ENCODE measurements at places on chromosomes 6 and 20. TPM values are rescaled to one million over a fixed set of nuclear protein-coding genes. Genes with fewer than 3 reads are reported as not detected.

C6orf132 gene
- total RNA-seq = 0.03 TPM

- peaks cover 2% of the 10 kb centered on the region for H3K36me3 ChIP-seq
- peak overlapping the region; percentile 80 for H3K4me3 ChIP-seq
- peak overlapping the region; percentile 85 for H3K27ac ChIP-seq
- no peaks in the 10 kb centered on the region for H3K27me3 ChIP-seq
These were observed 94.0 kb downstream of the CD83 start for GRCh38 chr6:14211562-14211942.

CCN6 gene
- not detected for total RNA-seq

- no peaks in the 10 kb centered on the region for H3K27me3 ChIP-seq
- H3K27ac ChIP-seq = peak overlapping the region; percentile 57
- DNase-seq = no peak
- no peak overlapping the region for H3K4me3 ChIP-seq
These were observed 16.2 kb downstream of the FKBP1A start for GRCh38 chr20:1376408-1377270.

EFCAB8 gene
- 1.0 TPM for total RNA-seq

GRCh38 chr6:137358273-137358672 is 135.9 kb downstream of the OLIG3 start:
- DNase-seq = no peak
- H3K4me1 ChIP-seq = peaks cover 14% of the 10 kb centered on the region
- peaks cover 5% of the 10 kb centered on the region for H3K27me3 ChIP-seq
- no peak overlapping the region for H3K4me3 ChIP-seq
- H3K27ac ChIP-seq = no peak overlapping the region

CLDN20 gene
- total RNA-seq = not detected

- peak overlapping the region; percentile 56 for H3K4me3 ChIP-seq
- peak overlapping the region; percentile 92 for H3K27ac ChIP-seq
- DNase-seq = no peak
These were observed 75.8 kb upstream of the MRPS10 start for GRCh38 chr6:42293386-42293977.

DNA sequence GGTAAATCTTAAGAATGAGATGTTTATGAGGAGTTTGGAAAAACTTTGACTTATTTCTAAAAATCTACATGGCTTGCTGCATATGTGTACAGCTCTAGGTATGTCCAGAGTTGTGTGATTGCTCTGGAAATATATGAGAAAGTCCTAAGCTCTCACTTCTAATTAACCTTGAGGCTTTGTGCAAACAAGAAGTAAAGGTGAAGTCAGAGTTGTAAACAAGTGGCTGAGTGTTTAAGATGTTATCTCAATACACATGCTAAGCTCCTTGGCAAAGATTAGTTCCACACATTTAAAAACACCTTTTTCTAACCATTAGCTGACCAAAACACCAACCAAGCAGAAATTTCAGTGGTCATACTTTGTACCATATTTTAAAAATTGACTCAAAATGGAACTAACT is 684.2 kb downstream of the HTR1B start:
- no peak overlapping the region for H3K27ac ChIP-seq
- H3K4me1 ChIP-seq = no peaks in the 10 kb centered on the region
- H3K4me3 ChIP-seq = no peak overlapping the region
- no peaks in the 10 kb centered on the region for H3K36me3 ChIP-seq

- H3K27me3 ChIP-seq = no peaks in the 10 kb centered on the region
- DNase-seq = no peak
- H3K27ac ChIP-seq = no peak overlapping the region
- peaks cover 24% of the 10 kb centered on the region for H3K36me3 ChIP-seq
- H3K4me1 ChIP-seq = peaks cover 1% of the 10 kb centered on the region
These were observed 51.0 kb downstream of the STX7 start for GRCh38 chr6:132461958-132462357.

DNA sequence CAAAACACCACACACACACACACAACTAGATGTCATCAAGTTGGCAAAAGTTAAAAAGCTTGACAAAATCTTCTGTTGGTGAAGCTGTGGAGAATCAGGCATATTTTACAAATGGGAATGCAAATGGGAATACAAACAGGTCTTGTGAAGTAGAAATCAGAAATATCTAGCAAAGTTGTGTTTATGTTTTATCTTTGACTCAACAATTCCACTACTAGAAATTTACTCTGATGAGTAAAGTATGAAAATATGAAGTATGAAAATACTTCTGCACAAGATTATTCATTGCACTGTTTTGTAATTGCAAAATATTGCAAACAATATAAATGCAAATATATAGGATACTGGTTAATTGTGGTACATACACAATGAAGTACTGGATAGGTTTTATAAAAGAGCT is 1166.0 kb upstream of the GJE1 start:
- DNase-seq = no peak
- no peaks in the 10 kb centered on the region for H3K27me3 ChIP-seq
- H3K27ac ChIP-seq = no peak overlapping the region
- H3K4me3 ChIP-seq = no peak overlapping the region

DNA sequence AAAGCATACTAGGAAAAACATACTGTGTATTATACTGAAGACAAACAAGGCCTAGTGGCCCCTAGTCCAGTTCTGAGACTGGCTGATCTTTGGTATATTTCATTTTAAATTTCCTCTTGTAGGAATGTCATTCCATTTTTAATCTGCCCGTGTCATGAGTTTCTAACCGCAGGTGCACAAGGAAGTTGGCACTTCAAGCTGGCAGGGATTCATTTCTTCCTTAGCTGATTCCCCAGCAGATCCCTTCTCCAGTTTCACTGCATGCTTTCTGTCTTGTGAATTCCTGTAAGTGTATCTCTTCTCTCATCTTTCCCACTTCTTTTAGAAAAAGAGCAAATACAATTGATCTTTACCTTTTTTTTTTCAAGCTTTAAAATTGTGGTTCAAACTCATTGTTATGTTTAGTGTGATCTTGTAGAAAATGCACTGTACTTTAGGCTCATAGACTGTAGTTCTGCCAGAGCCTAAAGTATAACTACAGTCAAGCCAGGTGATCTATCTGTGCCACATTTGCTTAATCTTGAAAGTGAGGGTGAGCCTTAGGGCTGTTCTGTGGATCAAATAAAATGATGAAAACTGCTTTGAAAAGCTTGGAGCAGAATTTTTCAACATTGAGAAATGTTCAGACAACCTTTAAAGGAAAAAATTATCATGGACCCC is 37.0 kb downstream of the RNF217 start:
- peaks cover 6% of the 10 kb centered on the region for H3K27me3 ChIP-seq
- no peak for DNase-seq
- H3K4me1 ChIP-seq = no peaks in the 10 kb centered on the region
- H3K36me3 ChIP-seq = no peaks in the 10 kb centered on the region
- H3K4me3 ChIP-seq = no peak overlapping the region
- H3K27ac ChIP-seq = no peak overlapping the region

FRK gene
- total RNA-seq = 0.03 TPM

DNA sequence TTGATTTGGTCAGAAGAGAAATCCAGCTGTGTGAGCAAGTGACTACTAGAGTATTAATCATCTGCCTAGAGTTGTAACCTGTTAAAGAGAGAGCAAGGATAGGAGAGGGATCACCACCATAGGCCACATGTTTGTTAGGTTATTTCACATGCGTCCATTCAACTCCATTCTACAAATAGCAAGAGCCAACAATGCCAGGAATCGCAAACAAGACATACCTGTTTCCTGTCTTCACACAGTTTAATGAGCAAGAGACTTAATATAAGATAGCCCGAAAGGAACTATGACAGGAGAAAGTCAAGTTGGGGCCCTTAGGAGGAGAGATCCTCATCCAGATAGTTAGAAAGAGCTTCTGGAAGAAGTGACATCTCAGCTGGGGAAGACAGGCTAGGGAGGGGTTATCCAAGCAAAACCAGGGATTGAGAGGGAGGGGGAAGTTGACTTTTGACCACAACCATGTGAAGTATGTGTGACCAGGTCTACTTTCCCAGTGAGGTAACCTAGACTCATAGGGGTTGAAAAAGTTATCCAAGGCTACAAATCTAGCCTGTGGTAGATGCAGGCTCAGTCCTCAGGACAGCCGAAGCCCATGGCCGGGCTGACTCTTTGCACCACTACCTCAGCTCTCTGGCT is 147.4 kb downstream of the ALDH8A1 start:
- no peaks in the 10 kb centered on the region for H3K36me3 ChIP-seq
- H3K27me3 ChIP-seq = peaks cover 17% of the 10 kb centered on the region
- no peaks in the 10 kb centered on the region for H3K4me1 ChIP-seq

DNA sequence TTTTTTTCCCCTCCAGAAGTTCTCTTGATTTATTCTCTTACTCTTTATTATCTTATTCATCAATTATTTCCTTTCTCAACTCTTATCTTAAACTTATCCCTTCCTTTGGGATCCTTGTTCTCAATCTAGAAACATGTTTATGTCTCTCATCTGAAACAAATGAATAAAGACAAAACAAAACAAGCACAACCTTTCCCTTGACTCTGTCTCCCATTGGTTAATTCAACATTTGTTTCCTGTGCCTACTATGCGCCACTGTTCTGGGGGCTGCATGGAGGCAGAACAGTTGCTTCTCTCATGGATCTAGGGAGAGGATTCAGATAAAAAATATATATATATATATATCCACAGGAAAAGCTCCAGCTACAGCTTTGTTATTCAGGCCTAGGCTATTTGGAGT is 5.2 kb upstream of the MRAP2 start:
- H3K4me1 ChIP-seq = no peaks in the 10 kb centered on the region
- H3K27me3 ChIP-seq = peaks cover 23% of the 10 kb centered on the region
- H3K27ac ChIP-seq = no peak overlapping the region
- no peaks in the 10 kb centered on the region for H3K36me3 ChIP-seq
- no peak overlapping the region for H3K4me3 ChIP-seq
- no peak for DNase-seq

- no peaks in the 10 kb centered on the region for H3K27me3 ChIP-seq
- no peak overlapping the region for H3K4me3 ChIP-seq
- DNase-seq = no peak
- no peaks in the 10 kb centered on the region for H3K4me1 ChIP-seq
- no peak overlapping the region for H3K27ac ChIP-seq
These were observed 88.0 kb downstream of the PTPRK start for GRCh38 chr6:128432394-128432793.

DNA sequence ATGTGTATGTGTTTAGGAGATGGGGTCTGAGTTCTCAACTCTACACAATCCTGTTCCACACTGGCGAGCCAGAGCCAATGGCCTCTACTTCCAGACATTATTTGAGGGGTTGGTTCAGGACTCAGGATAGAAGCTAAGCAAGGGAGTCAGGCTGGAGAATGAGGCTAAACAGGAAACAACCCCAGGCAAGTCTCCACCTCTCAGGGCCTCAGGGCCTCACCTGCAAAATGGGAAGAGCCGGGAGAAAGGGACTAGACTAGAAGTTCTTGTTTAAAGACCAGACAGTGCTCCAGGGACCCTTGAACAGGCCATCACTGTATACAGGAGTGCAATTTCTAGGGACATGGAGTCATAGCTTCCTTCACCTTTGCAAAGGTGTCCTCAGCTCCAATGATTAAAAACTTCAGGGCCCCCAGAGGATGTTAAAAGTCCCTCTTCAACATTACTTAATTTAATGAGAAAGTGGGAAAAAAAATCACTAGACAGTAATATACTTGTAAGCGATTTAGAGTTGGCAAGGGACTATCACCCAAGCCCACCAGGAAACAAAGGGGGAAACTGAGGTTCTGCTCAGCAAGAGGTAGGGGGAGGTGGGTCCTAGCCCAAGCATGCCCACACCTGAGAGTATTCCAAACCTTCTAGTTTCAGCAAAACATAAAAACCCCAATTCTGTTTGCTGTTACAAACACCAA is 41.7 kb downstream of the ZMYND8 start:
- H3K27ac ChIP-seq = peak overlapping the region; percentile 41
- no peaks in the 10 kb centered on the region for H3K27me3 ChIP-seq
- no peak for DNase-seq
- H3K4me1 ChIP-seq = peaks cover 43% of the 10 kb centered on the region
- peaks cover 34% of the 10 kb centered on the region for H3K36me3 ChIP-seq

GRCh38 chr6:37171201-37171969 is 1.4 kb downstream of the PIM1 start:
- H3K27ac ChIP-seq = peak overlapping the region; percentile 99
- H3K4me1 ChIP-seq = peaks cover 44% of the 10 kb centered on the region
- peak; percentile 58 for DNase-seq
- peaks cover 59% of the 10 kb centered on the region for H3K36me3 ChIP-seq
- H3K27me3 ChIP-seq = peaks cover 4% of the 10 kb centered on the region
- H3K4me3 ChIP-seq = peak overlapping the region; percentile 100

DNA sequence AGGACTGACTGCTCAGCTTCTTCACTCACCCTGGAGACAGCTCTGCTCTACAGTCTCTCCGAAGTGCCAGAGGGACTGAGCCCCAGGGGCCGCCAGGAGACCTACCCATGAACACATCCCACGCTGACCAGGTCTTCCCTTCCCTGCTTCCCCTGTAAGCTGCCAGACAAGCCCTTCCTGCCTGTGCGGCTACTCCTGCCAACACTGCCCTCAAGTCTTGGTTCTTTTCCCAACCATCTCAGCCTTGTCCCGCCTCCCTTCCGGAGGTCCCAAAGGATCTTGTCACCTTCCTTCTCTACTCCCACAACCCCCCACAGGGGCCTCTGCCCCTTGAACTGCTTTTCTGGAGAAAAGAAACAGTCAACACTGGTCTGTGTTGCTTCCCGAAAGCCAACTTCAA is 15.0 kb downstream of the CPNE5 start:
- no peak overlapping the region for H3K4me3 ChIP-seq
- H3K27me3 ChIP-seq = no peaks in the 10 kb centered on the region
- DNase-seq = no peak
- no peak overlapping the region for H3K27ac ChIP-seq

SLC22A3 gene
- total RNA-seq = not detected

WFDC8 gene
- total RNA-seq = not detected

DNA sequence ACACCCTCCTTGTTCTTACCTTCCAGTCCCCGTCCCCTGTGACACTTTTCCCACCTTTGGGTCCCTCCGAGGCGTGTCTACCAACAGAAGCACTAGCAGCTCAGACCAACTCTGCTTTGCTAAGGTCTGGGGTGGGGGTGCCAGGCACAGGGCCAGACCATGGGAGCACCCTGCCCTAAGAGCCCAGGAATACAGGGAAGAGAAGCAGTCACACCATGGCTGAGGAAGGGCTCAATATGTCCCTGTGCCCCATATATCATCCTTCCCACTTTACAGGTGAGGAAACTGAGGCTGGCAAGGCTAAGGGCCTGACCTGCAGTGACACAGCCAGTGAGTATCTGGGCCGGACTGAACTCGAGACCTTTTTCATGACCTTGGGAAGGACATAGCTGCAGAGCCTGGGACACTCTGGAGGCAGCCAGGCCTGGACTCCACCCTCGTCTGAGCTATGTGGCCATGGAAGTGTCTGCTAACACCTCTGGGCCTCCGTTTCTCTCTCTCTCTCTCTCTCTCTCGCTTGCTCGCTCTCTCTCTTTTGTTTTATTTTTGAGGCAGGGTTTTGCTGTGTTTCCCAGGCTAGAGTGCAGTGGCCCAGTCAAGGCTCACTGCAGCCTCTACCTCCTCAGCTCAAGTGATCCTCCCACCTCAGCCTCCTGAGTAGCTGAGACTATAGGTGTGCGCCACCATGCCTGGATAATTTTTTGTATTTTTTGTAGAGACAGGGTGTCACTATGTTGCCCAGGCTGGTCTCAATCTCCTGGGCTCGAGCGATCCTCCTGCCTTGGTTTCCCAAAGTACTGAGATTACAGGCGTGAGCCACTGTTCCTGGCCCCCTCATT is 156.7 kb downstream of the GRM4 start:
- peaks cover 14% of the 10 kb centered on the region for H3K27me3 ChIP-seq
- no peak for DNase-seq
- no peaks in the 10 kb centered on the region for H3K36me3 ChIP-seq

Measured in activated CD8-positive, alpha-beta T cell treated with anti-CD3 and anti-CD28 coated beads, Interleukin-2, amount 10 ng/mL, durations not matched to agents 7 days and 5 days (primary cell).